Left hindlimb (tissue), 1 donor: ENCODE measurements at places on chromosomes 4 and X.

DNA sequence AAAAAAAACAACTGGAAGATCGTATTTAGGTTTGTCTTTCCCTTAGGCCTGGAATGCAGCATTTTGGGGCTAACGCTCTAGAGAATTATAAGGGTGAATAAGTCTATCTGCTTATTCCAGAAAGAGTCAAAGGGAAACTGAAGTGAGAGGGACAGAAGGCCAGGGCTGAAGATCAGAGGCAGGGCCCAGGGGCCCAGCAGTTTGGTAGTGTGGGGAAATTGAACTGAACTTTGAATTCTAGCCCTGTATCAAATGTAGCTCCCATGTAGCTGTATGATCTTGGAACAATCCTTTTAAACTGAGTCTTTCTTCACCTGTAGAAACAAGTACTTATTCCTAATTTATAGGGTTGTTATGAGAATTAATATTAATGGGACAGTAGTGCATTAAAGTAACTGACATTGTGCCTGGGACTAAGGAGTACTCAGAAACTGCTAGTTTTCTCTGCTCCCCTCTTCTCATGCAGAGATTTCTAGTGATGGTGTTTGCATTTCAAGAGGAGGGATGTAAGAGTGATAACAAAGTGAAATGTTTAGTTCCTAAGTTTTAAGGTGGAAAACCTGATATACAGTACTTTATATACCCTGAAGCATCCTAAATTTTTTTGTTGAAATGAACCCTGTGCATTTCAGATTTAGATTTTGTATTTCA is 30.4 kb downstream of the STOX2 start:
- no peak for DNase-seq

GRCh38 chrX:137387646-137388045 is 178.3 kb upstream of the ZIC3 start:
- DNase-seq, result no peak

DNA sequence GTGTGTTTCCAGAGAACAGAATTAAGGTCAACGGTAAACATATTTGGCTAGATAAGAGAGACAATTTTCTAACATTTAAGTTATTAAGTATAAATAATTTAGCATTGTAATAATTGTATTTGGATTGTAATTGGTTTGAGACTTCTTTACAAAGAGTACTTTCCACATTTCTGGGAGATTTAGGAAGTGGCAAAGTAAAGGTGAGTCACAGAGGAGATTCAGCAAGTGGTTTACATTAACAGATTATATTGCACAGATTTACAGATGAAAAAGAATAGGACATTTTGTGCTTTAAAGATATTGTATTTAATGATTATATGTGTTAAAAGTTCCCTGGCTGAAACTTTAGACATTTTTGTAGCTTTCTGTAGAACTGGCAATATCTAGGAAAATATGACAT is 584.4 kb upstream of the AADAT start:
- no peak for DNase-seq

DNA sequence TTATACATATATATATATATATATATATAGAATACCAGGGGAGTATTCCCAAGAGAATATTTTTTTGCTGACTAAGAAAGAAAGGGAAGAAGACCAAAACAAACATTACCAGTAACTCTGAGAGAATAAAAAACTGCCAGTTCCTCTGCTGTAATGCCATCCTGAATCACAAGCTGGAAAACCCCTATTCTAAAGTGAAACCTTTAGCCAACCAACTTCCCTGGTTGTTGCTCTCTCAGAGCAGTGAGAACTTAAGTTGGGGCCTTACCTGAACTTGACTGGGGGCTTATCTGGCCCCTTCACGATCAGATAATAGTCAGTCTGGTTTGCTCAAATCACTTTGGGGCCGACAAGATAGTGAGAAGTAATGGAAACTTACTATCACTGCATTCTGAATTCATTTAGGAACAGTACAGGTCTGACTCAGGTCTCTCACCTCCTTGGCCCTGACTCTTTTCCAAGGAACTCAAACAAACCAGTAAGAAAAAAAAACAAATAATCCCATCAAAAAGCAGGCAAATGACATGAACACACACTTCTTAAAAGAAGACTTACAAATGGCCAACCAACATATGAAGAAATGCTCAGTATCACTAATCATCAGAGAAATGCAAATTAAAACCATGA is 62.5 kb downstream of the CD40LG start:
- no peak for DNase-seq

- no peak for DNase-seq
These were observed 81.2 kb upstream of the GPM6B start for GRCh38 chrX:13898083-13898482.

GRCh38 chrX:115360220-115360781 is 70.8 kb downstream of the LUZP4 start:
- DNase-seq, result no peak

GRCh38 chr4:31617667-31618066 is 897.5 kb downstream of the PCDH7 start:
- DNase-seq, result no peak
